CD8-positive, alpha-beta T cell (primary cell): ENCODE measurements at places on chromosomes 16 and 17.

DNA sequence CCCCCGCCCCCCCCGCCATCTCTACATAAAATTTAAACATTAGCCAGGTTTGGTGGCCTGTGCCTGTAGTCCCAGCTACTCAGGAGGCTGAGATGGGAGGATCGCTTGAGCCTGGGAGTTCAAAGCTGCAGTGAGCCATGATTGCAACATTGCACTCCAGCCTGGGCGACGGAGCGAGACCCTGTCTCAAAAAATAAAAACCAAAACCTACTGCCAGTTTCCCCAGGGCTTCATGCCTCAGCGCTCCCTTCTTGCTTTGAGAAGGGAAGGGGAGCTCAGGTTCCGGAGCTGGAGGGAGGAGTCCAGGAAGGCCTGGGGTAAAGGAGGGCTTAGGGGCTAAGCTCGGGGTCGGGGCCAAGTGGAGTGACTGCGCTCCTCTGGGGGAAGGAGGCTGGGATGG is 20.5 kb downstream of the PLCD3 start:
- DNase-seq = no peak

GRCh38 chr17:76498876-76499251 is 2.4 kb downstream of the RHBDF2 start:
- peak; percentile 40 for DNase-seq

- DNase-seq = no peak
Observed at GRCh38 chr17:42585353-42585752, 7.8 kb upstream of the PSMC3IP start.

DNA sequence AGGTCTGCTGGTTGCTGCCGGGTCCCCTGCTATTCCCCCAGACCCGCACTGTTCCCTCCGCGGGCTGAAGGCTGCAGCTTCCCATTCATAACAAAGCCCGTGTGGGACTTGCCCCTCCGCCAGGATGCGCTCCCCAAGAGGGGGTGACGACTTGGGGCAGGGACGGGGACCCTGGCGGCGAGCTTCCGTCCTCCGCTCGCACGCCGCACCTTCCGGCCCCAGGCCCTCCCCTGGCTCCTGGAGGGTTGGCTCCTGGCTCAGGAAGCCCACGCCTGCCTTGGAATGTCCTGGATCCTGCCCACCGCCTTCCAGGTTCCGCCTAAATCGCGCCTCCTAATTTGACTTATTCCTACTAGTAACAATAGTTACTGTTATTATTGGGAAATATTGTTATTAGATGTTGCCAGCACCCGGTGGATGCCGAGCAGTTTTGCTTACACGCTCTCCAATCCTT is 1.1 kb upstream of the TFAP4 start:
- DNase-seq = peak; percentile 72

DNA sequence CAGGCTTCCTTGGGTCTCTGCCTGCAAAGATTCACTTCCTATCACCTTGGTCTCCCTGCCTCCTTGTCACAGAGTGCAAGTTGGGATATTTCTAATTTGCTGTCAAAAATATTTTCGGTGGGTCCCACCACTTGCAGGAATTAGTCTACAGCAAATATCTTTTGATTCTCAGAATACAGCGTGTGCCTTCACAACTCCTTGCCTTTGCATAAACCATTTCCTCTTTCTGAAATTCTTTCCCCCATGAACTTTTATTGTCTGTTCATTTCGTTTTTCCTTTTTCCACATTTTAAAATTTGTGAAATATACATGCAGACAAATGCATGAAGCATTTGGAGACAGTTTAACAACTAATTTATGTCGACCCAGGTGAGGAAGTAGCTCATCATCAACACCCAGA is 60.0 kb downstream of the HS3ST3B1 start:
- DNase-seq = no peak

DNA sequence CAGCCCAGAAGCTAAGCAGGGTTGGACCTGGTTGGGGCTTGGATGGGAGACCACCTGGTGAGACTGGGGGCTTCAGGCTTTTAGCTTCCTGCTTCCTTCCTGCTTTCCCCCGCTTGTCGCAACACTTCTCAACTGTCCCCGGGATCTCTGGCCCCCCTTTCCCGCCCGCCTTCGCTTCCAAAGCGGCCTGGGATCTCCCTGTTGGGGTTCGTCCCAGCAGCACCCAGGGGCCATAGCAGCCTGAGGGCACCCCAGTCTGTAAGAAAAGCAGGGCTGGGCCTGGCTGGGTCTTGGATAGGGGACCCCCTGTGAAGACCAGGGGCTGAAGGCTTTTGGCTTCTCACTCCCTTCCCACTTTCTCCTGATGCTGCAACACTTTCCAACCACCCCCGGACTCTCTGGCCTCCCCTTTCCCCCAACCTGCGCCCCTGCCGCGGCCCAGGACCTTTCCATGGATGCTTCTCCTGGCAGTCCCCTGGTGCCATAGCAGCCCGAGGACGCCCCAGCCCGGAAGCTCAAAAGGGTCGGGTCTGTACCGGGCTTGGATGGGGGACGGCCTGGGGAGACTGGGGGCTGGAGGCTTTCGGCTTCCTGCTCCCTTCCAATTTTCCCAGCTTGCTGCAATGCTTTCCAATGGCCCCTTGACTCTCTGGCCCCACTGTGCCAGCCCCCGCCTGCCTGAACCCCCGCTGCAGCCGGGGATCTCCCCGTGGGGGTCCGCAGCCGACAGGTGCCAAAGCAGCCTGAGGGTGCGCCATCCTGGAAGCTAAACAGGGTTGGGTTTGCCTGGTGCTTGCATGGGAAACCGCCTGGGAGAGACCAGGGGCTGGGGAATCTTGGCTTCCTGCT is 2276.2 kb downstream of the TP53TG3F start:
- DNase-seq = no peak

GRCh38 chr16:67919622-67920221 is 11.9 kb downstream of the CTRL start:
- DNase-seq = no peak

- DNase-seq = no peak
Observed at GRCh38 chr16:13811834-13812233, 108.1 kb upstream of the ERCC4 start.

DNA sequence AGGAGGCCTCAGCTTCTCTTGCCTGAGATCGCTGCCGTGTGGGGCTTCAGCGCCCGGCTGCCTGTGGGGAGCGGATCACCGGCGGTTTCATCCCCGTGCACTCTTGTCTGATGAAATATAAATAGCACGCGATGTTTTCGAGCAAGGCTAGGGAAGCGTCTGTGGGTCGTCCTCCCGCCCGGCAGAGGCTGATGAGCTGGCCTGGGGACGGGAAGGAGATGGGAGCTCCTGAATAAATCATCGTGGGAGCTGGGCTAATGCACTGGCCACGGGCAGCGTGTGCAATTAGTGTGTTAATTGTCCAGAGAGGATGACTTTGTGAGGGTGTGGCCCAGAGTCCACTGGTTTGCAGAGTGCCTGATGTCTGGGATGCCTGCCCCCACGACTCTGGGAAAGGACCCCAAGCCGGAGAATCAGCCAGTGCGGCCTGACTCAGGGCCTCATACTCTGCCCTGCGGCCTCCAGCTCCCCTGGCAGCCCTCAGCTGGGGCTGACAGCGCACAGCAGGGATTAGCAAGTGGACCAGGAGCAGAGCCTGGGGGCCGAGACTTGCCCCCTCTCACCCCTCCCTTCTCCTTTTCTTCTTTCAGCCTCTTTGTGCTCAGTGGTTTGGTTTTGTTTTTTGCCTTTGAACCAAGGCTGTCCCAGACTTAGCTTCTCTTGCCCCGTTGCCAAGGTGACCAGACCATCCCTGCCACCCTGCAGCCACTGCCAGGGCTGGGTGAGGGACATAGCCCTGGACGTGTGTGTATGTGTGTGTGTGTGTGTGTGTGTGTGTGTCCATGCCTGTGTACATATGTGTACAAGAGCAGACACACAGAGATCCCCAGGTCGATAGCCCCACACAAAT is 21.4 kb downstream of the KCNJ12 start:
- DNase-seq = no peak

DNA sequence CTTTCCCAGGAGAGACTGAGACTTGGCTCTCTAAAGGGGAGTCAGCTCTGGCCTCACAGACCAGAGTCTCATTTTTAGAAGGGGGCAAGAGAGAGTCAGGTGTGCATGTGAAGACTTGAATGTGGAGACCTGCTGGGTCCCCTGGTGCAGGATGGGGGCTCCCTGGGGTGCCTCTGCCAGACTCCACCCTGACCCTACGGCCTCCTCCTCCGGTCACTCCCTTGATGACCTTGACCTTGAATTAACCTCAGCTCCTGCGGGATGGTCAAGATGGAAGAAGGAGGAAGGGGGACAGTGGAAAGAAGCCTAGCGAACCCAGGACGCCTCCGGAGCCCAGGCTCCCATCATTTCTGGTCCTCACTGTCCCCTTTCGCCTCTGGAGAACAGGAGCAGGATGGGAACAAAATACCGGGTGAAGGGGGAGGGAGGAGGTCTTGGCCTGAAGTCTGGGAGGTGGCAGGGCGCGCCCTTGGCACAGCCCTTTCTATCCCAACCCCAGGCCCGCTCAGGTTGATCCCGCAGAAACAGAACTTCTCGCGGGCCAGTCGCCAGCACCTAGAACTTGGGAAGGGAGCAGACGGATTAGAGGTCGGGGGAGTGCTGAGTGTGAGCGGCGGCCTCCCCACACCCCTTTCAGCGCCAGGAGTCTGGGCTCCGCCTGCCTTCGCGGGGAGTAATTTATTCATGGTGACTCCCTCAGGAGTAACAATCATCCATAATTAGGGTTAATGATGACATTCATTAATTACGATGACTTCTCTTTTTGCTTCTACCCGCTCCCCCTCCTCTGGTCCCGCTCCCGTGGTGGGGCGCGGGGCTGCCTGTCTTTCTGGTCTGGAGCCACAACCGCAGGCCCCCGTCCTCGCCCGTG is 1.6 kb downstream of the STAC2 start:
- DNase-seq = no peak

DNA sequence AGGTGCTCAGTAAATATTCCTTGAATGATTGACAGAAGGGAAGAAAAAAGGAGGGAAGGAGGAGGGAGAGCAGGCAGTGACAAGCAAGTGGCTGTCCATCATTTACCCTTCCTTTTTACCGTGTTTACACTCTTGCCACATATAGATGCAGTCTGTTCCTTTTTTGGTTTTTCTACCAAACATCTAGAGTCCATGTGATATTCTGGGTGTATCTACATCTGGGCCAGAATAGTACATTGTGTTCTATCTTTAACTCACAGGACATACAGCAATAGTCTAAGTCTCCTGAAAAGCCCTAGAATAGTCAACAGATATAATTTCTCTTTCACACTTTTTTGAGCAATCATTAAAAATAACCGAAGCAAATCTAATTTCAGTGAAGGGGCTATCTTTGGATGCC is 33.5 kb downstream of the KCNJ2 start:
- DNase-seq = no peak

DNA sequence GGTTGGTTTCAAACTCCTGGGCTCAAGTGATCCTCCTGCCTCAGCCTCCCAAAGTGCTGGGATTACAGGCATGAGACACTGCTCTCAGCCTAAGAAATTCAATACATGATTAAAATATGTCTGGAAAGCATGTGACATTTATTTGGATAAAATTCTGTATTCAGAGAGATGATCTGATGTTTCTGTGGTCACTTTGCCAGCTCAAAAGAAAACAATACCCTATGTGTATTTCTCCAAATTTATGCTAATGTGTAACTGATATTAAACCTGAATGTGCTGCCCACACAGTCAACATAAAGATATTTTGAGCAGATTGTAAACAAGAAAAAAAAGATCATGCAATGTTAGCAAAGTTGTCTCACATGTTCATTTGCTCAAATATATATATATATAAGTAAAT is 16.7 kb downstream of the C17orf67 start:
- no peak for DNase-seq

DNA sequence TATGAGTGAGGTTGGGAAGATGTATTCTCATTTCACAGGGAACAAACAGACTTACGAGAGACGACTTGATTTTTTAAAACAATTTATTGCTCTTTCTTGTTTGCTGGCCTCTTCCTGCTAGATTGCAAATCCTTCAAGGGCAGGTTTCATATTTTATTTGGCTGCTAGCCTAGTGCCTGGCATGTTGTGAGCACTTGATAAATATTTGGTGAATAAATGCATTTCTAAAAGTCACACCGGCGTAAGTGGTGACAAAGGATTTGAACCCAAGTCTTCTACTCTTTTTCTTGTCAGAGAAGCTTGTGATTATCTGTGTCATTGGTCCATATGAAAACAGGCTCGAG is 1.4 kb downstream of the WWP2 start:
- DNase-seq = no peak

GRCh38 chr17:54718286-54718685 is 182.4 kb upstream of the TOM1L1 start:
- DNase-seq = no peak

- no peak for DNase-seq
Observed at GRCh38 chr16:85236818-85237150, 124.5 kb upstream of the CIBAR2 start.

GRCh38 chr17:58960068-58960467 is 146.6 kb downstream of the TRIM37 start:
- DNase-seq = no peak

- DNase-seq = no peak
Observed at GRCh38 chr17:21185061-21185460, 28.9 kb downstream of the TMEM11 start.

- DNase-seq = no peak
Observed at GRCh38 chr16:66984892-66985311, 3.5 kb upstream of the CES4A start.

- DNase-seq = no peak
Observed at GRCh38 chr16:85152414-85153030, 40.2 kb upstream of the CIBAR2 start.

DNA sequence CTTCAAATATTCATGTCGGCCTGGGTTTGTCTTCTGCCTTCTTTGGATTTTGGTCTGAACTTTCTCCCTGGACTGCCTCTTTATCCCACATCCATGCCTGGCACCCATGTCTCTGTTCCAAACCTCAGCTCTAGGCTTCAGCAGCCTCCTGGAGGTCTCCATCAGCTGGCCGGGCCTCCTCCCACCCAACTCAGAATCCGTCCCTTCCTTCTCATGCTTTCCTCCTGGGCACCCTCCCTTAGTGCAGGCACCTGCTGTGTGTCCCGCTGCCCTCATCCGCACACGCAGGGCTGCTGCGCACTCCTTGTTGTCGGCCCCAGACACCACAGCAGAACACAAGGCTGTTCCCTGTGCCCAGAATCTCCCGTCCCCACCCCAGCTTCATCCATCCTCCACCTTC is 14.0 kb downstream of the LDHD start:
- no peak for DNase-seq

GRCh38 chr17:73384926-73385325 is 73.1 kb upstream of the CDC42EP4 start:
- DNase-seq = no peak

DNA sequence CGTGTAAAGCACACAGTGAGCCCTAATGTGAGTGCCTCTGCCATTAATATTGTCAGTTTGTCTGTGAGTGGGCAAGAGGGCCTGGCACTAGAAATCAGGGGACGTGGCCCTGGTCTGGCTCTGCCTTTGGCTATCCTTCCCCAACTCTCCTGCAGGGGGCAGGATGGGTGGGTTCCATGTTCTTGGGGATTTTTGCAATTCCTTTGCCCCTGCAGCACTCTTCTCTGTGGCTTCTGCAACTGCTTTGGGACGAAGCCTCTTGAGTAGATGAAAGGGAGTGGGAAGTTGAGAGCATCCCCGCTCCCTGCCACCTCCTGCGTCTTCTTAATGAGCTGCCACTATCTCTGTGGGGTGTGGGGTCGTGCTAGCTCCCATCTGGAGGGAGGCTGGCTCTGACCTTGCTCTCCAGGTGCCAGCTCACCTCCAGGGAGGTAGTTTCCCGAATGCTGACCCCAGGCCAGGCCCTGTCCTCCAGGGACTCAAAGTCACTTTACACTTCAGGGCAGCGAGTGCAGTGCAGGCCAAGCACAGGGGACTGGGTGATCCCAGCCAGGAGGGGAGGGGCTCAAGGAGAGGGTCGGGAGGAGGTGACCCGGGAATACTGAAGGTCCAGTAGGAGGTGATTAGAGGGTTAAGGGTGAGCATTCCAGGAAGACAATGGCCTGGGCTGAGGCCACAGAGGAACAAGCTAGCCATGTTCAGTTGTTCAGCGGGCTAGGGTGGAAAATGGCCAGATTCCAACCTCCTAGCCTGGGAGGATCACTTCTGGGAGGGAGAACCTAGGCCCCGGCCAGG is 121.0 kb upstream of the NLRP1 start:
- DNase-seq = no peak
